Activated T-cell treated with anti-CD3 and anti-CD28 coated beads for 4 hours (primary cell): ENCODE measurements at places on chromosomes 3 and 15.

DNA sequence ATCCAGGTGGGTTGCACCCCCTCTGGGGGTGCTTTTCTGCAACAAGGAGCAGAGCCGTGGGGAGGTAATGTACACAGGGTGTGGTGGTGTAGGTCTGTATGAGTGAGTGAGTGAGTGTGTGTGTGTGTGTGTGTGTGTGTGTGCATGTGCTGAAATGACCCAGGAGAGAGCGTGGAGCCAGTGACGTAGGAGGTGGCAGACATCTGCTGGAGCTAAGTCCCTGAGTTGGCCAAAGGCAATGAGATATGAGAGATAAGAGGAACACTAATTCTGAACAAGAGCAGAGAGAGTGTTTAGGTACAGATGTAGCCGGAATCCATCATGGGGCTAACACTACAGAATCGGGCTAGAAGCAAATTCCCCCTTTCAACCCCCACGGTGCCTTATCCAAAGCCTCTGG, 27.6 kb downstream of the BDH1 start:
- no peak for DNase-seq

DNA sequence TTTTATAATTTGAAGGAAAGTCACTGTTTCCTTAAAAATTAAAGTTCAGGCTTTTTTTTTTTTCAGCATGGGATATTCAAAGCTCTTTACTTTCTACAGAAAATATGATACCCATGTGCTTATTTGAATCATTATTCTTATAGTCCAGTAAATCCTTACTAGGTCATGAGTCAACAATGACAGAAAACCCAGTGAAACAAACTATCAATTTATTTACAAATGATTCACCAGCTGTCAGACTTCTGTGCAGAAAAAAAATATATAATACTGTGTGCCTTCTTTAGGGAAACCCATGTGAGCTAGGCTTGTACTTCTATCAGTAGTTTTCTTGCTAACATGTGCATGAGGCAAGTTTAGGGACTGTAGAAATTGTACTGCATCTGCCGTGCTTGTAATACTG, 1.2 kb downstream of the ACP3 start:
- no peak for DNase-seq

- no peak for DNase-seq
Measured at GRCh38 chr15:64070965-64071851, 22.4 kb downstream of the CIAO2A start.

DNA sequence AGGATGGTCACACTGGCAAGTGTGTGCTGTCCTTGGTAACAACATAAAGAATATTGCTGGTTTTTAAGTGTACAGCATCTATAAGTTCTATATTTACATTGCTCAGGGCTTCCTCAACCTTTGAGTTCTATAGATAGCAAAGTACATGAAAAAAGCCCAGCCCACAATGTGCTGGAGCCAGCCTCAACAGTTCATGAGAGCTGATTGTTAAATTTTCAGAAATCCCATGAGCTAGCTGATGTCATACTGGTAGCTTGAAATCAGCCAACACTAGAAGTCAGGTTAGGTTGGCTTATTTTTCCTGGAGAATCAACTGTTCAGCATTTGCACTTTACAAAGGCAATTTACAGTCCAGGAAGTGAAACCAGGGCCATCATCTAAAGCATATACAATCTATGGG, 102.8 kb downstream of the STRIT1 start:
- no peak for DNase-seq

DNA sequence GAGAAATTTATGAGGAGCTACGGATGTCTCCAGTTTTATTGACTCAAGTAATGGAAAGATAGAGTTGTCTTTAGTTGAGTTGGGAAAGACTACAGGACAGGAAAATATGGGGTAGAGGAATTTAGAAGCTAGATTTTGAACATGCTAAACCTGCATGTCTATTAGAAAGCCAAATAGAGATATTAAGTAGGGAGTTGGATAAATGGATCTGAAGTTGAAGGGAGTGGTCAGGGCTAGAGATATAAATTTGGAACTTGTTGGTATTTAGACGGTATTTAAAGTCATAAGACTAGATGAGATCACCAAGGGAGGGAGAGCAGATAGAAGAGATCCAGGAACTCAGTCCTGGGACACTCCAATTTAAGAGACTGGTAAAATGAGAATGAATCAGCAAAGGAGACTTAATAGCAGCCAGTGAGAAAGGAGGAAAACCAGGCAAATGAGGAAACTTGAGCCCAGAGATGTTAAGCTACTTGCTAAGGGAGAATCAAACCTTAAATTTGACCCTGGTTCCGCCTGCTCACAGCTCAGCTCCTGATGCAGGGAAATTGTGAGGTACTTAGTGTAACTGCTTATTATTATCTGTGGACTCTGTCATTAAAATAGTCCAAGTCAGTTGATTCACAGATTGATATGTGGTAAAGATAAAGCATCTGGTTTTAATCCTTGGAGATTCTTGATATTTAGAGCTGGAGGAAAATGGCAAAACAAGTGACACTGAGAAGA, 35.8 kb downstream of the ABI3BP start:
- no peak for DNase-seq

DNA sequence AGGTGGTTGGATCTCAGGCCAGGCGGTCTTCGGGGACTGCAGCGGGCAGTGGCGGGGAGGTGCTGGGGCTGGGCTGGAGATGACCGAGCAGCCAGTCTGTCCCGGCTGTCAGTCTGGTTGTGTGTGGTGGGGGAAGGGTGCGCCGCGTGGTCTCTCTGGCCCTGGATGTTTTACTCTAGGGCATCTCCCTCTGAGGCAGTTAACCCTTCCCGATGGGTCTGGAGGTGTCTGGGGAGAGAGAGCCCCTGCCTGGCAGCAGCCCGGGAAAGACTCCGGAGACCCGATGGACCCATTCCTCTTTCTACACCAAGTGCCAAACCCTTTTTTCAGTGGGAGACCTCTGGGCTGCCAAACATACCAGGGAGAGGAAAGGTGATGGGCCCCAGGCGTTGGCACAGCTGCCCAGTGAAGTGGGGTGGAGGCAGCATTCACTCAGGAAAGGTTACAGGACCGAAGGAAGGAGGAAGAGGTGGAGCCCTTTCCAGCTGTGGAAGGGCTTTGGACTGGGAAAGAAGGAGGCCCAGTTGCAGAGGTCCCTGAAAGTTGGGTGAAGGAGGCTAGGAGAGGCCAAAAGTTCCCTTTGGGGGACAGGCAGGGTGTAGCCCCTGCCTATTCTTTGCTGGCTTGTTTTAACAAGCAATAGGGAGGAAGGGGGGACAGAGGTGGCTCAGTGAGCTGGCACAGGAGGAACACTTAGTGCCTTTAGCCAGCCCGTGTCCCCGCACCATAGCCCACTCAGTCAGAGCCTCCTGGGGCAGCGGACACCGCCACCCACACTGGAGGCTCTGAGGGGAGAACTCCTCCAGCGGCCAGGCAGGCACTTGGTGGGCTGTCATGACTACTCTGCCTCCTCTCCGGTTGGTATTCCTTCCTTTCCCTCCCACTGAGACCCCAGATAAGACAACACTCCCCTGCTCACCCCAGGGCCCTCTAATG, 2.7 kb upstream of the BAHD1 start:
- no peak for DNase-seq
